ENCODE measurements at places on chromosomes 2 and 18. TPM values are rescaled to one million over a fixed set of nuclear protein-coding genes. Genes with fewer than 3 reads are reported as not detected.

GRCh38 chr2:158912112-158912511, 56.3 kb upstream of the TANC1 start:
- no peak for DNase-seq

GRCh38 chr18:60044290-60045006, 144.7 kb downstream of the PMAIP1 start:
- DNase-seq: no peak

GRCh38 chr2:126914811-126915500, 16.3 kb downstream of the TEX51 start:
- no peak for DNase-seq

The DSC1 gene
- total RNA-seq: 4.9 TPM

The PSMA8 gene
- total RNA-seq: 0.16 TPM
